ENCODE measurements at places on chromosomes 6 and 20.

GRCh38 chr20:46377518-46377917 lies 28.9 kb downstream of the ELMO2 start:
- DNase-seq = no peak

- no peak for DNase-seq
Measured at GRCh38 chr6:56353860-56354259, 106.5 kb upstream of the COL21A1 start.

DNA sequence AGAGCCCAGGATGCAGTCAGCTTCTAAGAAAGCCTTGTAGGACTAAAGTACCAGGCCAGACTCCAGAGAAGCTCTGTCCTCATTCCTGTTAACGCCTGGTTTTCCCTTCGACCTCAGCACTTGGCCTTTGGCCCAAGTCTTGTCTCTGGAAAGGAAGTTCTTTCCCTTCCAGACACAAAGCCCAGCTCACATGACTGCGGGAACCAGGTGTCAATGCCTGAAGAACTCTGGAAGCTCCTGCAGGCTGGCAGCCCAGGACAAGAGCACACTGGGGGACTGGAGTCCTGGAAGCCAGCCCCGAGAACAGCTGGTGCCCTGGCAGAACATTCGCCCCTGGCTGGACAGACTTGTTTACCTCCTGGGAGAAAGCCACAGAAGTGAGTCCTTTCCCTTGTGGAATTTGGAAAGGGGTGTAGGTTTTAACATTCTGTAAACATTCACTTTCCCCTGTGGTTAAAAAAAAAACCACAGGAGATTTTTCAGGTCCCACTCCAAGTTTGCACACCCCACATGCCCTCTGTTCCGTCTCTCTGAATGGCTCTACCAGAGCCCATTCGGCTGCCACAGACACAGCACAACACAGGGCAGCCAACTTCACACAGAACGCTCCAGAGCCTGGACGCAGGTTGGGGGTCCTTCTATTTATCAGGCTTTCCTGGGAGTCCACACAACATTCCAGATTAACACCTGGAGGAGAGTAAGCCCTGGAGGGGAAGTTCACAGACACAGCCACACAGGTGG lies 18.1 kb downstream of the ACSS1 start:
- DNase-seq = no peak

GRCh38 chr6:24655215-24655614 lies 9.2 kb upstream of the KIAA0319 start:
- DNase-seq = no peak

DNA sequence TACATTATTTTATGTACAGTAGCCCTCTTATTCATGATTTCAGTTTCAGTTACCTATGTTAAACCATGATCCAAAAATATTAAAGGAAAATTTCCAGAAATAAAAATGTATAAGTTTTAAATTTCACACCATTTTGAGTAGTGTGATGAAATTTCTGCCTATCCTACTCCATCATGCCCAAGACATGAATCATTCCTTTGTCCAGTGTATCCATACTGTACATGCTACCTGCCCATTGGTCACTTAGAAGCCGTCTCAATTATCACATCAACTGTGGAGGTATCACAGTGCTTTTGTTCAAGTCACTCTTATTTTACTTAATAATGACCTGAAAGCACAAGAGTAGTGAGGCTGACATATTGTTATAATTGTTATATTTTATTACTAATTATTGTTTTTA lies 32.3 kb upstream of the PLCB4 start:
- no peak for DNase-seq

- DNase-seq = peak; percentile 48
Measured at GRCh38 chr6:113855500-113856374, 1.4 kb upstream of the MARCKS start.

DNA sequence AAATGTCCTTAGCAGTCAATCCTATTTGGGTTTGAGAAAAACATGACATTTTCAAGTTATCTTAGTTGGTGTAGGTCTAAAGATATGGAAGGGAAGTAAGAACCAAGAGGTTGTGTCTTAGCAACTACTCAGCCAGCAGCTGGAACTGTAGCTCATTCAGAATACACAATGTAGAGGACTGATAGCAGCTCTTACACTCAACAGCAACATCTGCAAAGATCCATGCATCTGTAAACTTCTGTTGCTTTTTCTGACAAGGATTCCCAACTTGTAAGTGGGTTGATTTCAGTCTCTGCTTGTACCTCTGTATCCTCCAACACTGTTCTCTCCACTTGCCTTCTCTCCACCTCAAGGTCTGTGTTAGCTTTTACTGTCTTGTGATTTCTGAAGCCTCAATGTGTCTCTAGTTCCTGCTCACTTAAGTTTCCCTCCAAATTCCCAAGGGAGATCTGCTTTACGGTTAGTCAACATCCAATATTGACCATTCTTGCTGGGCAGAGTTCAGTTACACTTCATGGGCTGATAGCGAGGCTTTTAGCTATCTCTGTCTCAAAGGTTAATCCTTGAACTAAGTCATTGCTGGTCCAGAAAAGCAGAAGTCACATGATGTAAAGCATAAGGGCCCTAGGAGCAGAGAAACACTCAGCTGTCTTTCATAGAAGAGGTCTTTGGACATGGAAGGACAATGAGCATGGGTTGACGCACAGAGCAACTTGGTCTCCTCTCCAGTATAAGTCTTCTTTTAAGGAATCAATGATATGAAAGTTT lies 71.6 kb upstream of the LGSN start:
- no peak for DNase-seq

DNA sequence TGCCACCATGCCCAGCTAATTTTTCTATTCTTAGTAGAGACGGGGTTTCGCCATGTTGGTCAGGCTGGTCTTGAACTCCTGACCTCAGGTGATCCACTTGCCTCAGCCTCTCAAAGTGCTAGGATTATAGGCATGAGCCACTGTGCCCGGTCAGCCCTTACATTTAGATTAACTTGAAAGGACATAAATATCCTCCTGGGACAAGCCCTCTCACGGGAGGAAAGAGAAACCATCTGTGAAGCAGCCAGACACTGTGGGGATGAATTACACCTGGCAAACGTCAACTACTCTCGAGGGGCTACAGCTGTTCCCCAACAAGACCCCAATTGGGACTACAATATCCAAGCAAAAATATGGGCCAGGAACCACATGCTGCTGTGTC lies 32.7 kb upstream of the SAMHD1 start:
- peak; percentile 27 for DNase-seq

DNA sequence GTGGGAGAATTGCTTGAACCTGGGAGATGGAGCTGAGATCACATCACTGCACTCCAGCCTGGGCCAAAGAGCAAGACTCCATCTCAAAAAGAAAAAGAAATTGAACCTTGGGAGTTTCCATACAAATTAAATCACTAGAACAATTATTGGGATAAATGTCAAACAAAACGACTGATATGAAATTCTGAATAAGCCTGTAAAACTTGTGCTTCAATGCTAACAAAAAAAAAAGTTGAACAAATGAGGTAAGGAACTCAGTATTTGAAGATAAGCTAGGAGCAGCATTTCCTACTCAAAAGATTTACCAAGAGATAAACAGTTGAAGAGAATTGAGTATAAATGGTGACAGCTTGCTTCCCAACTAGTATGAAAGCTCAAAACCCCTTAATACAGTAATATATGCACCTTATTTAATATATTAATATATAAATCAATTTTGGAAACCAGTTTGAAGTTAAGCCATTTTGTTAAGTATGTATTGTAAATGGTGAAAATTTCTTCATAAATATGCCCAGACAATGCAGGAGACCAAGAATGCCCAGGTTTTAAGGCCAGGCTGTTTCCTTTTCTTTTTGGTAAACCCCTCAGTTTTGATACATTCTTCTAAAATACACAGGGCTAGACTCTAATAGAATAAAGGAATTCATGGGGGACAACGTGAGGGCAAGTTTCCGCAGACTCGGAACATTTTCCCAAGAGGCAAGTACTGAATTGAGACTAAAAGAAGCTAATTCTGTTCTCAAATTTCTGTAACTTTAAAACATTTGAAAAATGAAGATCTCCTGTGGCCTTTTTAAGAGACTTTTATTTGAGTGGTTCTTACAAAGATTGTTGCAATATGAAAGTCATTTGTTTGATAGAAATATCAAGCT lies 3.9 kb downstream of the ROMO1 start:
- DNase-seq = no peak

DNA sequence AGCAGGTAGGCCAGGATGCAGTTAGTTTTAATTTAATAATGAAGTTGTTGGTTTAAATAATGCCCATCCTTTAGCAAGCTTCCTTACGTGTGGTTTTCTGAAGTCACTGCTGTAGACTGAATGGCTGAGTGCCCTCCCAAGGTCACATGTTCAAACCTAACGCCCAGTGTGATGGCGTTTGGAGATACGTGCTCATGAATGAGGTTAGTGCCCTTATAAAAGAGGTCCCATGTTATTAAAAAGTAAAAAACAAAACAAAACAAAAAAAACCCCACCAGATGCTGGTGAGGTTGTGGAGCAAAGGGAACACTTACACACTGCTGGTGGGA lies 16.3 kb downstream of the LRP11 start:
- no peak for DNase-seq

- DNase-seq = no peak
Measured at GRCh38 chr20:34243377-34243776, 2.2 kb downstream of the ASIP start.

DNA sequence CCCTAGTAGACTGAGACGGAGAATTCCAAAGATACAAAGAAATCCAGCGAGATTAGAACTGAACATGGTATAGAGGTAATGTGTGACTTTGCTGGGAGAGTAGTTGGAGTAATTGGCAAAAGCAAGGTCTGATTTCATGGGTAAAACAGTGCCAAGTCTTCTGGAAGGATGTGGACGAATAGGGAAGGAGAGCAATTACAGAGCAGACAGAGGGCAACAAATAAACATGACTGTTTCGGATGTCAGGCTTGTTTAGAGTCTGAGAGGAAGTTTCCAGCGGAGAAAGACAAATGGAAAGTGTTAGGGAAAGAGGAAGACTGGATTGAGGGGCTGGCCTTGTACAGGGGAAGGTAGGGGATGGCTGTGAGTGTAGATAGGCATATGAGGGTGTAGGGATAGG lies 282.2 kb upstream of the PRND start:
- DNase-seq = no peak

All from NCI-H1436 (cell line).